ENCODE measurements at places on chromosomes 5 and 9.

- no peak for DNase-seq
Measured at GRCh38 chr5:15300141-15300540, 199.8 kb upstream of the FBXL7 start.

- no peak for DNase-seq
Measured at GRCh38 chr9:89419978-89420394, 77.9 kb downstream of the SEMA4D start.

- no peak for DNase-seq
Measured at GRCh38 chr5:32504329-32504988, 59.9 kb upstream of the ZFR start.

GRCh38 chr5:149474198-149474597 is 77.0 kb downstream of the CSNK1A1 start:
- DNase-seq = peak; percentile 53

DNA sequence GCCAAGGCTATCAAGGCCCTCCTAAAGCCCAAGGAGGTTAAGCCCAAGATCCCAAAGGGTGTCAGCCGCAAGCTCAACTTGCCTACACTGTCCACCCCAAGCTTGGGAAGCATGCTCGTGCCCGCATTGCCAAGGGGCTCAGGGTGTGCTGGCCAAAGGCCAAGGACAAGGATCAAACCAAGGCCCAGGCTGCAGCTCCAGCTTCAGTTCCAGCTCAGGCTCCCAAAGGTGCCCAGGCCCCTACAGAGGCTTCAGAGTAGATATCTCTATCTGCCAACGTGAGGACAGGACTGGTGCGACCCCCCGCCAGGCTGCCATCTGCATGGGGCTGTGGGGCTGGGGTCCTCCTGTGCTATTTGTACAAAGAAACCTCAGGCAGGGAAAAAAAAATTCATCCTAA is 3.3 kb downstream of the HOMER1 start:
- no peak for DNase-seq

GRCh38 chr5:170691657-170692056 is 91.9 kb upstream of the GABRP start:
- no peak for DNase-seq

GRCh38 chr5:54362992-54363625 is 52.7 kb upstream of the ARL15 start:
- no peak for DNase-seq

DNA sequence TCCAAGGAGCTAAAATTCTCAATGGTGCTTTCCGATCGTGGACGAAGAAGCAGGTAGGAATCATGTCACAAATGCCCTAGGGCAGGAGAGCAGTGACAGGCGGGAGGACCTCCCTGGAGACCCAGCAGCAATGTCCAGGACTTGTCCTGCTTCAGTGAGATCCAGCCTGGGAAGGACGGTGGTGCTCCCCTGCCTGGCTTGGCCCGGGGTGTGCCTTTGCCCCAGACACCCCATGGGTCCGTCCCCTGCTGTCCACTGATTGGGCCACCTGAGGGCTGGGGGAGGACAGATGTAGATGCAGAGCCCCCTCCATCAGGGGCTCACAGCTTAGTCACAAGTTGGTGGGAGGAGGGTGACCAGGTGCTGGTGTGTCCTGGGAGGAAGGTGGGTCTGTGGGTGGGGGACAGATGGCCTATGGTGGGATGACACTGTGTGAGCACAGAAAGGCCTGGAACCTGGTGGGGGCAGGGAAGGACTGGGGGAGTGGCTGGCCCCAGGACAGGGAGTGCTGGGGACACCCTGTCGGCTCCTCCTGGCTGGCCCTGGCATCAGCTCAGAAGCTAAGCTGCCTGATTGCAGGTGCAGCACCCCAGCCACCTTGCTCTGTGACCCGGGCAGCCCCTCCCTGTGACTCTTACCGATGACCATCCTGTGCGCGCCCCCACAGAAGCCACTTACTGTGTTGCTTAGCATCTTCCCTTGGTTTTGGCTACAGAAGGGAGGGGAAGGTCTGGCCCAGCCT is 82.0 kb downstream of the PHF2 start:
- no peak for DNase-seq

DNA sequence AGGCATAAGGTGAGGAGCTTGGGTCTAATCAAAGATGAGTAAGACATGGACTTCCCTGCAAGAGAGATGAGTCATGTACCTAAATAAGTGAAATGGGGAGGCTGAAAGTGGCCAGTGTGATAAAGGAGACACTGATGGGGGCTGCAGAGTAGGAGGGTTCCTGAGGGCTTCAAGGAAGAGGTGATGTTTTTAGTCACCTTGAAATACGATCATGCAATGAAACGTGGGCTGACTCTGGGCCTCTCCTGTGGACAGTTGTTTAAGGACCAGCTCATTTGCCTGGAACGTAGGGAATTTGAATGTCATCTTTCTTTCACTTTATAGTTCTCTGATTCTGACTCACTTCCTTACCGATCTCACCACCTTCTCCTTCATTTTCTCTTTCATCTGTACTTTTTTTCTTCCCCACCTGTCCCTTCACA is 49.6 kb upstream of the CPLX2 start:
- DNase-seq = peak; percentile 87

DNA sequence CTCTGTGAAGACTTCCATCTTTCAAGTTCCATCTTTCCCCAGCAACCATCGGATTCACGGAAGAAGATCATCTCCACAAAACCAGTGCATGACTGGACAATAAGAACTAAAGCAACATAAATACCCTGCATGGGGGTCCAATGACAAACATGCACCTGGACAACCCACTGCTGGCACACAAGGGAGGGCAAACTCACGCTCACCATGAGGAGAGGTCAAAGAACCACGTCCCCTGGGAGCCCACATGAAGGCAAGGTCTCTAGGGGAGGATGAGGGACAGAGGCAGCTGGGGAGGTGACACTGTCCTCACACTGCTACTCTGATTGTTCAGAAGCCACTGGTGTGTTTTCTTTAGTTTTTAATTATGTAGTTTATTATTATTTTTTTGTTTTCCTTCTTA is 190.8 kb downstream of the MED10 start:
- DNase-seq = no peak

DNA sequence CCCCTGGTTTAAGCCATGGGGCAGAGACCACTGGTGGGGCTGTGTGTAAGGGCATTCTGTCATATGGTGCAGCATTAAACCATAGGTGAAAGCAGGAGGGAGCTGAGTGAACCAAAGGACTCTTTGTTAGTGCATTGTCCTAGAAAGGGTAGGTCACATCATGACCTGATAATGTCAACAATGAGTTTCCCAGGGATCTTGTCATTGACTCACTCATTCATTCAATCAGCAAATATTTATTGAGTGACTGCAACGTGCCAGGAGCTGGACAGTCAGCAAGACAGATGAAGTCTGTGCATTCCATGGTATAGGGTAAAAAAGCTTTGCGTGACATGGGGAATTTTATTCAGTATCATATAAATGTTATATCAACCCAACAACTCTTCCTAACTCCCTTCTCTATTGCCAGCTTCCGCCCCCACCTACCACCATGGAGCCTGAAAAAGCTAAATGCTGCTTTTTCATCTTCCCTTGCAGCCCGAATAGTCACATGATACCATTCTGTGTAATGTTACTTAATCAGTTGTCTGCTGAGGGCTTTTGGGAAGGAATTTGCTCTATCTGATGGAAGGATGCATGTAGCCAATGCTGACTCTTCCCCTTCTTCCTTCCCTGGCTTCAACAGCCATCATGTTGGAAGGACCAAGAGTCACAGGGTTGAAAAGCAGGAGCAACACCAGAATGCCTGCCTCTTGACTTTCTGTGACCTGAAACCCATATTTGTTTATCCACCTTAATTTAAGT is 11.5 kb upstream of the OTULINL start:
- no peak for DNase-seq

GRCh38 chr9:4366591-4367330 is 66.9 kb upstream of the GLIS3 start:
- peak; percentile 52 for DNase-seq

DNA sequence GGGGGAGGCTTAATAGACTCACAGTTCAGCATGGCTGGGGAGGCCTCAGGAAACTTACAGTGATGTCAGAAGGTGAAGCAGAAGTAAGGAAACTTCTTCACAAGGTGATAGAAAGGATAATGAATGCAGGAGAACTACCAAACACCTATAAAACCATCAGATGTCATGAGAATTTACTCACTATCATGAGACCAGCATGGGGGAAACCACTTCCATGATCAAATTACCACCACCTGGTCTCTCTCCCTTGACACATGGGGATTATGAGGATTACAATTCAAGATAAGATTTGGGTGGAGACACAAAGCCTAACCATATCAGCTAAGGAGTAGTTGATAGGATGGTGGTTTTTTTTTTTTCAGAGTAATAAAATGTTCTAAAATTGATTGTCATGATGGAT is 201.8 kb downstream of the CDH12 start:
- no peak for DNase-seq

DNA sequence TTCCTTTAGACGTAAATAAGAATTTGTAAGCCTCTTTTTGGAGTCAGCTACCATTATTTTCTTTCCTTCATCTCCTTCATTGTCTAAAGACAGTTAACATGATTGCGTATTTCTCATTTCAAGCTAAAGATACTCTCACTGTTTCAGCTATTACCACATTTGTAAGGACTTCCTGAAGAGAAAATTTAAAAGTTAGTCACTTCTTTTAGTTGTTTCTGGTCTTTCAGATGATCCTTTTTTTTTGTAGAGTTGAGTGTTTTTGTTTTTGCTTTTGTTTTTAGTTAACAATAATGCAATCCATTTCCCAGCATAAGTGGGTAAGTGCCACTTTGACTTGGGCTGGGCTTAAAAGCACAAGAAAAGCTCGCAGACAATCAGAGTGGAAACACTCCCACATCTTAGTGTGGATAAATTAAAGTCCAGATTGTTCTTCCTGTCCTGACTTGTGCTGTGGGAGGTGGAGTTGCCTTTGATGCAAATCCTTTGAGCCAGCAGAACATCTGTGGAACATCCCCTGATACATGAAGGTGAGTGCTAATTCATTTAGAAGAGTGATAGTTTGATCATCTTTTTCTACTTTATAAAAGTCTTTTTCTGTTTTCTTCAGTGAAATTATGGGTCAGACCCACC is 2.0 kb downstream of the IL31RA start:
- DNase-seq = no peak

GRCh38 chr5:136030956-136031611 is 2.3 kb downstream of the TGFBI start:
- no peak for DNase-seq

- no peak for DNase-seq
Measured at GRCh38 chr9:127943011-127943662, 5.5 kb upstream of the DPM2 start.

DNA sequence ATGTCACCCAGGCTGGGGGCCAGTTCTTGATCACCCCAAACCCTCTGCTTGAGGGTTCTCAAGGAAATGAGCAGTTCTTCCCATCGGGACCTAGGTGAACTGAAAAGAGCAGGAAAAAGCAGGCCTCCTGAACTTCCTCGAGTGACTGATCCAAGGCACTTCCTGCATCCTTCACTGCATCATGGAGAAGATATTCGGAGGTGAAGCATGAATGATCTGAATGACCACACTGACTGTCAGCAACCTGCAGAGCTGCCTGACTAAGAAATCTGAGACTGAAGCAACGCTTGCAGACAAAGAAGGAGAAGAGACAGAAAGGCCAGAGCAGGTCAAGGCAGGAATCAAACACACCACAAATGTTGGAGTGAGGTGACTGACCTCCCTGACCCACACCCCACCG is 420.2 kb downstream of the AGTPBP1 start:
- DNase-seq = no peak

DNA sequence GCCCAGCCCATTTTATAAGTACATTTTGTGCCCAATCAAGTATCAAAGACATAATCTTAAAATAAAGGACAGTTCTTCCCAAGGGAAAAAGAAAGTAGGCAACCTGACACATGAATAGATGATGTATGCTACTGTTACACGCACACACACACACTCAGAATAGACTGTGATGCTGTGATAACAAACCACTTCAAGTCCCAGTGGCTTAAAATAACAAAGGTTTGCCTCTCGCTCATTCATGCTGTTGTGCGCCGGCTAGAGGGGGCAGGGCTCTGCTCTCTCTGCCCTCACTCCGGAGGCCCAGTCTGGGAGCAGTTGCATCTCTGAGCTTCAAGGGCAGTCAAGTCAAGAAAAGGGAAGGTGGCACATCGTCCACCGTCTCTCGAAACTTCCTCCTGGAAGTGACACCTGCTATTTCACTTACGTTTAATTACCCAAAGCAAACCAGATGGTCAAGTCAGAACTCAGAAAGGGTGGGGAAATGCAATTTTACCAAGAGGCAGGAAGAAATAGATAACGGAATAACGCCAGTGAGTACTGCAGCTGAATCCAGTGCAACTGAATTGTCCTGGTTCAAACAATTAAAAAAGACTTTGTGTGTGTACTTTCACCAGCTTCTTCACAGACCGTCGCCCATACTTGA is 43.3 kb downstream of the ANKRD33B start:
- DNase-seq = no peak

GRCh38 chr5:173498739-173499470 is 117.5 kb downstream of the BOD1 start:
- peak; percentile 87 for DNase-seq

GRCh38 chr5:138527170-138527569 is 15.9 kb downstream of the ETF1 start:
- no peak for DNase-seq

- DNase-seq = peak; percentile 96
Measured at GRCh38 chr9:98848450-98849149, 41.1 kb downstream of the GALNT12 start.

GRCh38 chr5:61820836-61821235 is 485.2 kb upstream of the KIF2A start:
- no peak for DNase-seq

DNA sequence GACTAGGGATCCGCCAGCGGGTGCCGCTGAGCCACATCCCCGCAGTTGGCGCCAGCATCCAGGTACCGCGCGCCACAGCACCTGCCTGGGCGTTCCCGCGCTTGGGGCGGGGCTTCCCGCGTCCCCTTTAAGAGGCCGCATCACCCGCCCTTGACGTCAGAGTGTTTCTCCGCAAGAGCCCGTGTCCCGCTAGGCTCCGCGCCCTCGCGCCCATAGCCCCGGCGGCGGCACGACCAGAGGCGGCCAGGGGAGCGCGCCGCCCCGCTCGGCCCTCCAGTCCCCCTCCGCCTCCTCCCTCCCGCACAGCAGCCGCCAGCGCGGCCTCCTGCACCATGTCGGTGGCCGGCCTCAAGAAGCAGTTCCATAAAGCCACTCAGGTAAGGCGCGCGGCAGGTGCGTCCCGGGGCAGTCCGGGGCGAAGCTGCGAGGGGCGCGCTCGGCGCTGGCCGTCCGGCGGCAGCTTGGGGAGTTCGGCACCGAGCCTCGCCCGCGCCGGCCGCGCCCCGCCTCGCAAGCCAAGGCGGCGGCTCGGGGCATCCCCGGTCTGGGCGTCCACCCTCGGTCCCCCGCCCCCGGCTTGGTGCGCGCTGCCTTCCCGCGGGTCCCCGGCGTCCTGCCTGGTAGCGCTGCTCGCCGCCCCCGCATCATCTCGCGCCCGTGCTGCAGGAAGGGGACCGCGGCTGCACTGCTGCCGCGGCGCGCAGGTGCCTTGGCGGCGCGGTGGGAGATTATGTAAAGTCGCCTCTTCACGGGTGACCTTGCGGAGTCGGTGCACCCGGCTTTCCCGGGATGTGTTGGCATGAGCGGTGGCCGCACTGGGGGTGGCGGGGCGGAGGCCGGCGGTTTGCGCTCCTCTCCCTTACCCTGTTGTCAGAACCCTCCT is at the start of gene SH3GL2:
TSS of gene SH3GL2 (plus strand) at position 156 of the 883 bp plus-strand sequence.
- DNase-seq = peak; percentile 53

Data from SW480 (cell line).